ENCODE measurements at places on chromosomes 13 and 19.

DNA sequence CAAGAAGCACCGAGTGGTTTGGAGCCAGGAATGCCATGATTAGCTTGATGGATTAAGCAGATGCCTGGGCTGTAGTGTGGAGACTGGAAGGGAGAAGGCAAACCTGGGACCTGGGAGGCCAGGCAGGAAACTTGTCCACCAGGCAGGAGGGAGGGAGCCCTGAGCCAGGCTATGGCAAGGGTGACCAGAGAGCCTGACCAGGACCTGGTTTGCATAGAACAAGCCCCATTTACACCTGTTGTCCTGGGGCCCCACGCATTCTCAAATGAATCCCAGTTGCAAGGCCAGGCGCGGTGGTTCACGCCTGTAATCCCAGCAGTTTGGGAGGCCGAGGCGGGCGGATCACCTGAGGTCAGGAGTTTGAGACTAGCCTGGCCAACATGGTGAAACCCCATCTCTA is 50.2 kb upstream of the LATS2 start:
- no peak for DNase-seq

GRCh38 chr19:39389631-39390414 is 1.1 kb downstream of the PAF1 start:
- no peak for DNase-seq

GRCh38 chr13:42333613-42334328 is 61.8 kb downstream of the AKAP11 start:
- no peak for DNase-seq

GRCh38 chr13:49938314-49938713 is 2.2 kb upstream of the SPRYD7 start:
- DNase-seq: no peak

GRCh38 chr13:28584873-28585381 is 74.0 kb upstream of the POMP start:
- DNase-seq: no peak

DNA sequence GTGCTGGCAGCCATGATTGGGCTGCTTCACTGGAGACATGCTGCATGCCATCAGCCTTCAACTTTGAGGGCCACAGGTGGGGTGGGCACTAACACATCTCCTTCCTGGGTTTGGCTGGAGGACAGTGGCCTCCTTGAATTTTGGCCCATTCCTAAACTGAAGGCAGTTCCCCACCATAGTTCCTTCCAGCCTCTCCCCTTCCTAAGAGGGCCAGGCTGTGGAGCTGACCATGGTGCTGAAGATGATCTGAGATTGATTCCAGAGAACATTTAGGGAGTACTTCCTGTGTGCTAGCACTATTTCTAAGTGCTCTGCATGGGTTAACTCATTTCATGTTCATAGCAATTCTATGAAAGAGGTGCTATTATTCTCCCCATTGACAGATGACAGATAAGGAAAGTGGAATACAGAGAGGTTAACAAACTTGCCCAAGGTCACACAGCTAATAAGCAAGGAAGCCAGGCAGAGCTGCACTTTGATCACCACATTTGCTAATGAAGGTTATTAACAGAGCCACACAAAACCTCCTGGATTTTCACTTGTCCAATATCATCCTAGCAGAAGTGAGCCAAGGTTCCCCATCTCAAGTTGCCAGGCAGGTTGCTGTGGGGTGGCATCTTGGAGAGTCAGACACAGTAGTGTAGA is 175.3 kb downstream of the ZIC5 start:
- no peak for DNase-seq

- DNase-seq: no peak
Measured at GRCh38 chr19:3977242-3978143, 6.6 kb upstream of the DAPK3 start.

DNA sequence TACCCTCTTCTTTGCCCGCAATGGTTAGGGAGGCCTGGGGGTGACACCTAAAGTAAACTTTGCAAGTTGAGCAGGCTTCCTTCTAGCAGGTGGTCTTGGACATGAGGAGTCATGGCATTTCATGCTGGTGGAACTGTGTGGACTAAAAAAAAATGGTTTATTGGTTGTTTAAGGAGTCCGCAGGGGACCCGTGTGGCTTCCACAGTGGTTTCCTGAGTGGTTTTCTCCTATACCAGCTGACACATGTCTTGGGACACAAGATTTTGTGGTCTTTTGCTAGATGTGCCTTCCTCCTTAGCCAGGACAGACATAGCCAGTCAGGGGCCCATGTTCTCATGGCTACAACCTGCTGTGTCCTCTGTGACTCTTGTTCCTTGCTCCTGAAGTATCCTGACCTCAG is 1.5 kb downstream of the ZNF543 start:
- DNase-seq: no peak

DNA sequence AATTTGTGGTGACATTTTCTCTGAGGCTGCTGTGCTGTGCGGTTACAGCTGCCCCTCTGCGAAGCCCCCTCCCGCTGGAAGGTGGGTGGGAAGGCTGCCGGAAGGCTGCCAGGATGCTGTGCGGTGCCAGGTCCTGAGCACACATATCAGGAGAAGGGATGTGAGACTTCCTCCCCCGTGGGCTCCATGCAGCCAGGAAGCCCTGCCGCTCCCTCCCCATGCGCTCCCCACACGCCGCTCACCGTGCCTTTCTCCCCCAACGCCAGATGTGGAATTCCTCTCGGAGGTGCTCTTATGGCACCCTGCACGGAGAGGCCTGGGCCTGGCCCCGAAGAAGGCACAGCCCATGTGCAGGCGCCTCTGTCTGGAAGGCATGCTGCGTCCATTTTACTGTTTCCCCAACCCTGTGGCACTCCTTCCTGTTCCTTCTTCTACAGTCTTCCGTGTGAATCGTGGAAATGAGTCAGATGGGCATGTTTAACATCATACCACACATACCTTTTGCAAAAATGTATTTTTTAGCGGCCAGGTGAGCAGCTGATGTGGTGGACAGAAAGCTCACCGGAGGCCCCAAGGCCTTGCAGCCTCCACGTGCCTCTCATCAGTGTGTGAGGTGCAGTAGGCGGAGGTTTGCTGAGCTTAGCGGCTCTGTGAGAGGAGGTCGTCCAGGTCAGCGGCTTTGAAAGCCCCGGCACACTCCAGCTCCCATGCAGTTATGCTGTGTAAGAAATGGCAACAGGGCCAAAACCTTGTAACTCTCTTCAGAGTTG is 88.0 kb downstream of the ATP11A start:
- no peak for DNase-seq
